OCI-M1 (cell line): ENCODE measurements at places on chromosomes 2 and 18.

- DNase-seq, result no peak
These were observed 38.0 kb downstream of the PPP3R1 start for GRCh38 chr2:68214381-68214780.

GRCh38 chr2:127233710-127234109, 13.6 kb upstream of the CYP27C1 start:
- DNase-seq, result no peak

DNA sequence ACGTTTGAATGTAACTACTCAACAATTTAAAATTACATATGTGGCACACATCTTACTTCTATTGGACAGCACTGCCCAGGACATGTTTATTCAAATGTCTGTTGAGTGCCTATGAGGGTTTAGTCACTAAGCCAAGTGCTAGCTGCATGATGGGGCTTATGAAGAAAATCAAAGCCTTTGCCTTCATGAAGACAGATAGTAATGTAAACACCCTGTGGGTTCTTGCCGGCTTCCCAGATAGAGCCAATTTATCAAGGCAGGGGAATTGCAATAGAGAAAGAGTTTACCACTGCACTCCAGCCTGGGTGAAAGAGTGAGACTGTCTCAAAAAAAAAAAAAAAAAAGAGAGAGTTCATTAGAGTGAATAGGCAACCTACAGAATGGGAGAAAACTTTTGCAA, 43.7 kb upstream of the NEB start:
- DNase-seq, result no peak

GRCh38 chr2:9167718-9168657, 38.6 kb upstream of the ASAP2 start:
- DNase-seq, result no peak

DNA sequence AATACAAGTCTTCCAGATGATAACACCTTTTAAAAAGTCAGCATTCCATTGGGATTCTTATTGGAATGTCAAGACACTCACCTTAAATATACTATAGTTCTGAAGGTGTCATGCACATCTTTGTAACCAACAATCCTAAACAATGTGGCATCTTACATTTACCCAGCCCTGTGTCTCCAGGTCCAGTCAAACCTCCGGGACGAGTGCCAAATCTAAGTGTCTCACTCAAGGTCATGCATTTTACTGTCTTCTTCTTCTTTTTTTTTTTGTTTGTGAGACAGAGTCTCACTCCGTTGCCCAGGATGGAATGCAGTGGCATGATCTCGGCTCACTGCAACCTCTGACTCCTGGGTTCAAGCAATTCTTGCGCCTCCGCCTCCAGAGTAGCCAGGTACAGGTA, 206.9 kb upstream of the FAM98A start:
- DNase-seq, result no peak
